ENCODE measurements at places on chromosomes 3 and 15.

DNA sequence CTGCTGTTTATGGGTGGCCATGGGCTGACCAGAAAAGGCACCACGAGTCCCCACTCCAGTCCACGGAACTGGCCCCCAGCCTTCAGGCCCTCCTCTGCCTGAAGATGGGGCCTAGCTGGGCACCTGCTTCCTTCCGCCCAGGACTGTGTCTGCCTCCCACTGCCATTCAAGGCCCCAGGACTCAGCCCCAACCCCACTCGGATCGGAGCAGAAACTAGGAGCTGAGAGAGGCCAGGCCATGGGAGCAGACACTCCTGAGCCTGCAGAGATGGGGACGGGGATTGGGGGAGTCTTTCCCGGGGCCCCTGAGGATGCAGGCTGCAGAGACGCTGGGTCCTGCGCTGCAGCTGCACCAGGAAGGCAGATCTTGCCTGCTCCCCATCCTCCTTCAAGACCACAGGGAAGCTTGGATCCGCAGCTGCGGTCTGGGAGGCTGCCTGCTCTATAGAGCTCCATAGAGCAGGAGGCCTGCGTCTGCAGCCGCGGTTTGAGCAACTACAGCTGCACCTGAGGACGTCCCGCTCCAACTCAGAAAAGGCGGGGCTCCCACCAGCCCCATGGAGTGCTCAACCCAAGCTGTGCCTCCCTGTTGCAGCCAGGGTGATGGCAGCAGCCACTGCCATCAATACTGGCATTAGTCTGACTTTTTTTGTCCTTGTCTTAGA, 383.9 kb upstream of the TMCO5A start:
- no peak for DNase-seq

DNA sequence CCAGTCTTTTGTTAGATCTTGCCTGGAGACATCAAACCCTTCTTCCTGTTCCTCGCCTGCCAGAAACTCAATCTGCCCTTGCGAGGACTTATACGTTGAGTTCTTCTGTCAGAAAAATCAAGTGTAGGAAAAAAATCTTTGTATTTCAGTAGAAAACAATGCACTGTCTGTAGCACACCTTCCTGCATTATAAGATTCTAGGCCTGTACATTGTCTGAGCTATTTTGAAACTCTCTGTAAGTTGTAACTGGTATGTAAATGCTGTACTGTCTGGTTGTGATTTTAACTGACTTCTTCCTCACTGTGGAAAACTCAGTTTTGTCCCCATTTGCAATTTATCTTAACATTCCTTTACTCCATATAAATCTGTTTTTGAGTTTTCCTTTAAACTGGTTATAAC, 17.7 kb upstream of the XIRP1 start:
- DNase-seq, result no peak

DNA sequence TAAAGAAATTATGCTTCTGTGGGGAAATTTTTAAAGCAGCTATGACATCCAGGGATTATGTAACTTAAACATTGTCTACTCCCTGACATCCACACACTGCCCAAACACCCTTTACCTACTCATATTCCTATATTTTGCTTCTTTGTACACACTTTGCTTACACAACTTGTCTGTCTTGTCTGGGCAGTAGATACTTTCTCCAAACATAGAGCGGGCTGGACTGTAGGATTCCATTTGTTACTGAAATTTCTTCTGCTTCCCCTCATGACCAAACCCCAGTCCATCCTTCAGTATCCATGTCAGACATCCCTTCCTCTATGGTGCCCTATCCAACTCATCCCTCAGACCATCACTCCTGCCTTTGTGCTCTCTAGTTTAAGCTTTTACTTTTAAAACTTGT, 19.9 kb downstream of the NCEH1 start:
- no peak for DNase-seq

- peak; percentile 34 for DNase-seq
These were observed 263.5 kb upstream of the CFAP20DC start for GRCh38 chr3:59313365-59313764.

DNA sequence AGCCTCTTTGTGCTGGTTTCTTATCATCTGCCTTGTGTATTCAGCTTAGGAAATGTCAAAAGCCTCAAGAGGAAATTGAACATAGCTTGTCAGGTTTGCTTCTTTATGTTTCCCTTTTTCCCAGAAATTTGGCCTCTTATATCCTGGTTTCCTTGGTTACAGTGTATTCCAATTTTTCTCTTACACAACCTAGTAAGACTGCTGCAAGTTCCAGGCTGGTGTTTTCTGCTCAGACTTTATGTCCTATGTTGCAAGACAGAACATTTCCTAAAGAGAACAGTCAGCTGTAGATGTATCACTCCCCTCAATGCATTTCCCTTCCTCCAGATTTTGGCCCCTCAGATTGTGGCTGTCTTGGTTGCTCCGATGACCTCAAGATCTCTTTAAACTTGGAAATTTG, 102.5 kb downstream of the SH3GL3 start:
- DNase-seq, result no peak

DNA sequence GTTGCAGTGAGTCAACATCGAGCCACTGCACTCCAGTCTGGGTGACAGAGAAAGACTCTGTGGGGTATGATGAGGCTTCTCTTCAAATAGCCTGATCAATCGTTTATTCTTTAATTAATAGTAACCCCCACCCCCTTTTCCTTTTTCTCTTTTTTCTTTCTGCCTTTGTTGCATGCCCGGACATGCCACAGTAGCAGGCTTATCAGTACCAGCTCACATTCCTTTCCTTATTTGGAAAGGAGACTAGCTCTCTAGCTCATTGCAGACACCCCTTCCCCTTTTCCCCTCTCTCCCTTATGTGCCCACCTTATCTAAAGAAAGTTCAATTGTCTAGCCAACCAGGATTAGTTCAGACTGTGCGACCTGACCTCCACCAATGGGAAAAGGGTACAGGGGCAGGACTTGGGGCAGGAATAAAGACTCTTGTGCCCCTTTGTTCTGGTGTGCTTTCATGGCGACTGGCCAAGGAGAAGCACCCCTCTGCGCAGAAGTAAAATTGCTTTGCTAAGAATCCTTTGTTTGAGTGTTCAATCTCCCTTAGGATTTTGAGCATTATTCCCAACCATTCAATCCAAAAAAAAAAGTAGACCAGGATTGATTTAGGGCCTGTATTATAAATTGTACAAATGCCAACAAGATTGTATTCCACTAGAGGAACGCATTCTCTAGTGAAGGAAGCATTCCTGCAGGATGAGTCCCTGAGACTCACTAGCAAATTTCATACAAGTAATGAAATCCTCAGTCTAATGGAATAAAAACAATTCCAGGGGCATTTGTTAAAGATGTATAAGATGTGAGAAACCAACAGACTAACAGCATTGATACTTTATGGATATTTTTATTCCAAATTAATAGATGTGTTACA, 95.8 kb upstream of the SNRPN start:
- DNase-seq, result no peak

DNA sequence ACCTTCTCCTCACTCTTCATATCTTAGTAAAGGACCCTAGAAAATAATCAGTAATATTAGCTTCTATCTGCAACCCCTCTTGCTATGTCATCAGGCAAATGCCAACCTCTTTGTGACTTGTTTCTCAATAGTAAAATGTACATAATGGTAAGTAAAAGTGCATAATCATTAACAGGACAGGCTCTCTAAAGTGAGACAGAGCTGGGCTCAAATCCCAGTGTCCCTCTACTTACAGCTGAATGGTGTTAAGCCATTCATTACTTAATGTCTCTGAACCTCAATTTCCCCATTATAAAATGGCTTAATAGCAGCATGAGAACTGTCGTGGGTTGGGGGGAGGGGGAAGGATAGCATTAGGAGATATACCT, 62.6 kb upstream of the ATP11B start:
- no peak for DNase-seq

DNA sequence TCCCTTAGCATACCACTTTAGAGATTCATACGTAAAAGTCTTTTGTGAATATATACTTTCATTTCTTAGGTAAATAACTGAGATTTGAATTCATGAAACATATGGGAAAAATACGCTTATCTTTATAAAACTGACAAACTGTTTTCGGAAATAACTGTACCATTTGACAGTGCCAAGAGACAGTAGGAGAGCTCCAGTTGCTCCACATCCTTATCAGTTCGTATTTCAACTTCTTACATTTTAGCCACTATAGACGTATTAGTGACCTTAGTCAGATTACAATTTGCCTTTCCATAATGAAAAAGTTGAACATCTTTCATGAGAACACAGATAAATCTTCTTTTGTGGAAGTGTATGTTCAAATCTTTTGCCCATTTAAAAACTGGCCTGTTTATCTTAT, 133.5 kb downstream of the NR2E3 start:
- DNase-seq, result no peak

GRCh38 chr3:10374311-10374710, 53.4 kb upstream of the SEC13 start:
- DNase-seq, result no peak

DNA sequence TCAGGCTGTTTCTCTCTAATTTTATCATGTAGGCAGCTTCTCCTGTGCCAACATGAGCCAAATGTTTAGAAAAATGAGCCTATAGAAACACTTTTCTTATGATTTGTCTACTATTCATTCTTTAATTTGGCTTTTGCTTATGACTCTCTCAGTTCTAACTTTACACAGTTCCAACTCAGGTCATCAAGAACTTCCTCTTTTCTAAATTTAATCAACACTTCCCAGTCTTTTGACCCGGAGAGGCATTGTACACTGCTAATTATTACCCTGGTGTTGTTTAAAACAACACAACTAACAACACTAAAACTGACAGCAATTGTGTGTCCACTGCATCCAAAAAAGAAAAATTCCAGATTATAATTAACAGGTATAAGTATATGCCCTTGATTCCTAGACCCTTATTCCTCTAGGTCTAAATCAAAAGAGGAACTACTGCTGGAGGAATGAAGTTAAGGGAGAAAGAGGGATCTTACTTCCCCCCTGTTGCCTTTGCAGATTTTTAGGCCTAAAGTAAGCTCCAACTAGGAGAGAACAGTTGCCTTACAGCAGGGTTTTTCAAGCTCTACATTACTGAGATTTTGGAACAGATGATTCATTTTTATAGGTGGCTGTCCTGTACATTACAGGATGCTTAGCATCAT, 332.2 kb upstream of the GOLIM4 start:
- DNase-seq, result no peak

- DNase-seq, result no peak
These were observed 42.2 kb downstream of the MUC4 start for GRCh38 chr3:195769551-195769950.

GRCh38 chr3:55488398-55489055, 1.4 kb upstream of the WNT5A start:
- peak; percentile 85 for DNase-seq

- DNase-seq, result peak; percentile 85
These were observed 61.5 kb downstream of the IQSEC1 start for GRCh38 chr3:13011573-13012220.

GRCh38 chr3:60291115-60291514, 960.1 kb downstream of the FHIT start:
- no peak for DNase-seq

- DNase-seq, result no peak
These were observed 165.5 kb upstream of the FEZF2 start for GRCh38 chr3:62538691-62539356.

DNA sequence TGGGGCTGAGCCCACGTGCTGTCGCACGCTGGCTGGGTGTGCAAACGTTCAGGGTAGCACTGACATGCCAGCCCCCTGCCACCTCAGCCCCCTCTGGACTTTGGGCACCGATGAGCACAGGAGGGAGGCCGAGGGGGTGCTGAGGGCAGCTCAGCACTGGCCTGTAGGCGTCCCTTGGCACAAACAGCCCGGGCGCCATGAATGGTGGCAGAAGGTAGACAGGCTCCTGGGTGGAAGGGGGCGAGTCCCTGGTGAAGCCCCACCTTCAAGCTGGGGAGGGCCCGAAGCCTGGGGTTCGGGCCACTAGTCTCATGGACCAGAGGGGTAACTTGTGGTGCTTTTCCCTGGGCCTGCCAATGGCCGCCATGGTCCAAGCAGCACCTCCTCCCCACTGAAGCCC, 70.7 kb downstream of the GLB1 start:
- no peak for DNase-seq

DNA sequence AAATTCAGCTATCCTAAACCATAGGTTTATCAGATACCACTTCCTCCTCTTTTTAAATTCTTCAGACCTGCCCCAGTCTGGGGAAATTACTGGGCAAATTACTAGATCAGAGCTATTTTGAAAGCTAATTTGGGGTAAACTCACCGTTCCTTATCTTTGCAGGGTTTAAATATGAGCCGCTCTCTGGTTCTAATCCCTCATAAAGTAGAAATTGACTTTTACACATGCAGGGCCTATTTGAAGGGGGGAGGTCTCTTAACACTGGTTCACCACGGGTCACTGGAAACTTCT, 11.0 kb upstream of the MEIS2 start:
- no peak for DNase-seq

DNA sequence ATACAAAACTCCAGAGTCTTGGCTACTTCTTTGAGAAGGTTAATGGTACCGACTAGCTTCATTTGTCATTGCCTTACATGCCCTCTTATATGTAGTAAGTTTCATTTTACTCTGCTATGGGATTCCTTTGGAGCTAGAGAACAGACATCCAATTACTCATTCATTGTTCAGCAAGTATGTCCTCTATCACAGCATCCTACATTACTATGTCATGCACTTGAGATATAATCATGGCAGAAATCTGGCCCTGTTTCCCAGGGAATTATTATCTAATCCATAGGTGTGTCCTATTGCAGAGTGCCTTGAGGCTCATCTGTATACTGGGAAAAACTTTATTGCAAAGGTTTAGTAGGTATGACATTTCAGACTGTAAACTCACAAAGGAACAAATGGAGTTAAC, 333.1 kb upstream of the NECTIN3 start:
- DNase-seq, result no peak

DNA sequence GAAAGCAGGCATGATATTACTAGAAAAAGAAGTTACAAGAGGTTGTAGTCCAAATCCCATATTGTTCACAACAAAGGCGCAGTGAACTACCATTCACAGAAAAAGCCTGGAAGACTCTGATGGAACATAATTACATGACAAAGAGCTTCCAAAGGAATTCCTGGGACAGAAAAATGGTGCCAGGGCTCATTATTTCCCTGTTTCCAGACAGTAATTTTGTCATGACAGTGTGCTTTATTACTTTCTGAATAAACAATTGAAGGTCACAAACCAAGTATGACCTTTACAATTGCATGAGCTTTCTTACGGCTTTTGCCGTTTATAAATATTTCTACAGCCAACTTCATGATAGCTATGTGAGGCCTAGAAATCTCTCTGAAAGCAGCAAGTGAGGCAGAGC, 61.0 kb downstream of the CYFIP1 start:
- no peak for DNase-seq
